ENCODE measurements at places on chromosomes 5 and 9. TPM values are rescaled to one million over a fixed set of nuclear protein-coding genes. Genes with fewer than 3 reads are reported as not detected.

DNA sequence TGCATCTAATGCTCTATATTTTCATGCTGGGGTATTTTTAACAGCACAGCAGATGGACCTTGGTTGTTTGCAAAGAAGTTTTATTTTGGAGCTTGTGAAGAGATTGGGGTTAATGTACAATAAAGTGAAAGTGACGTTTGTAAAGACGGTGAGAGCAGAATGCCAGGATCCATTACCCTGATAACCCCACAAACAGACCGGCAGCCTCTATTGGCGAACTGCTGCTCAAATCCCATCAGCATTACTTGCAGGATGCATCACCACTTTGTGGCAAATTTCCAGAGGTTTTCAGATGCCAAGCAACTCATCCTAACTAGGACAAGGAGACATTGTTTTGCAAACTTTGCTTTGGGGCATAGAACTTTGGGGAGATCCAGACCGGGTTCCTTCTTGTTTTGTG, 383.3 kb upstream of the ZNF462 start:
- no peaks in the 10 kb centered on the region for H3K4me1 ChIP-seq
- H3K4me3 ChIP-seq, result no peak overlapping the region
- no peaks in the 10 kb centered on the region for H3K27me3 ChIP-seq
- DNase-seq, result no peak

- DNase-seq, result no peak
- H3K4me1 ChIP-seq, result peaks cover 22% of the 10 kb centered on the region
- no peak overlapping the region for H3K27ac ChIP-seq
- H3K36me3 ChIP-seq, result no peaks in the 10 kb centered on the region
- no peaks in the 10 kb centered on the region for H3K27me3 ChIP-seq
- no peak overlapping the region for H3K4me3 ChIP-seq
These were observed 64.8 kb downstream of the ZCCHC7 start for GRCh38 chr9:37184905-37185867.

- no peak overlapping the region for H3K27ac ChIP-seq
- no peak overlapping the region for H3K4me3 ChIP-seq
- DNase-seq, result no peak
- peaks cover 16% of the 10 kb centered on the region for H3K4me1 ChIP-seq
- H3K27me3 ChIP-seq, result 0 out of 2 replicates have a peak, but pooled peaks cover 3% of the 10 kb centered on the region
- H3K36me3 ChIP-seq, result no peaks in the 10 kb centered on the region
These were observed 84.6 kb upstream of the FSTL4 start for GRCh38 chr5:133696782-133697507.

DNA sequence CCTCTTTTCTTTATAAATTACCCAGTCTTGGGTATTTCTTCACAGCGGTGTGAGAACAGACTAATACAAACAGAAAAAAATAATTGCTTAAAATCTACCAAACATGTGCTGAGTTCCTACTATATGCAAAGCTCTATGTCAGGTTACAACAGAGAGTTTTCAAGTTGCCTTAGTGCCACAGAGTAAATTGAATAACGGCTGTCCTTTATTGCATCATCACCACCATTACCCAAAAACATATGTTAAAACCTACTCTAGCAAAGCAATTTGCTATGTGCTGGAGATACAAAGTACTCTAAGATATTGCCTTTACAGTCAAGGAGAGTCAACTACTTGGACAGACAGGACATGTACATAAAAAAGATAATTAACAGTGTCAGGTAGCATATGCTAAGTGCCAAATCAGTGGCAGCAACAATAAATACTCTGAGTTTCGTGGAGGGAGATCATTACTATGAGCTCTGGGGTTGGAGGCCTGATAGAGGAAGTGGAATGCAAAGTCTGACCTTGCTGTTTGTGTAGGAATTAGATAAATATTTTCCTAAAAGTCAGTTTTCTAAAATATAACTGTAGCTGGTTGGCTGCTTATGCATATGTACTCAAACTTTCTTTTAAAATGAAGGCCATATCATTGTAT, 1058.7 kb upstream of the WWC1 start:
- no peak overlapping the region for H3K27ac ChIP-seq
- H3K4me1 ChIP-seq, result no peaks in the 10 kb centered on the region
- no peak for DNase-seq

- H3K27me3 ChIP-seq, result no peaks in the 10 kb centered on the region
- no peak for DNase-seq
- no peak overlapping the region for H3K4me3 ChIP-seq
These were observed 249.1 kb downstream of the CEMIP2 start for GRCh38 chr9:71519098-71519696.

DNA sequence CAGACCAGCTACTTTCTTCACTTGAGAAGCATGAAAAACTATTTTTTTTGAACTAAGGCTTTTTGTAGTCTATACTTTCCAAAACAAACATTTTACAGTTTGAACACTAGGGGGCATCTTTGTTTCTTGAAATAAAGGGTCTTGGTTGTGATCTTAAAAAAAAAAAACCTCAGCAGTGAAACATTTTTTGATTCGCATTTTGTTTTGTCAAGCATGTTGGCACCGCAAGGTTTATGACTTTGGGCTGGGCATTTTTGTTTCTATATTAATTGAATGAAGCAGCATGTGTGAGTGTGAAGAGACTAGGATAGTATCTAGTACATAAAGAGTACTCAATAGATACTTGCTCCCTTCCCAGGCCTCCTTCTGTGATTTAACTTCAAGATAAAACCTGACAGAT, 31.6 kb upstream of the ACOT12 start:
- no peaks in the 10 kb centered on the region for H3K27me3 ChIP-seq
- H3K4me3 ChIP-seq, result no peak overlapping the region
- peaks cover 5% of the 10 kb centered on the region for H3K36me3 ChIP-seq
- H3K4me1 ChIP-seq, result no peaks in the 10 kb centered on the region
- no peak overlapping the region for H3K27ac ChIP-seq
- DNase-seq, result no peak

DNA sequence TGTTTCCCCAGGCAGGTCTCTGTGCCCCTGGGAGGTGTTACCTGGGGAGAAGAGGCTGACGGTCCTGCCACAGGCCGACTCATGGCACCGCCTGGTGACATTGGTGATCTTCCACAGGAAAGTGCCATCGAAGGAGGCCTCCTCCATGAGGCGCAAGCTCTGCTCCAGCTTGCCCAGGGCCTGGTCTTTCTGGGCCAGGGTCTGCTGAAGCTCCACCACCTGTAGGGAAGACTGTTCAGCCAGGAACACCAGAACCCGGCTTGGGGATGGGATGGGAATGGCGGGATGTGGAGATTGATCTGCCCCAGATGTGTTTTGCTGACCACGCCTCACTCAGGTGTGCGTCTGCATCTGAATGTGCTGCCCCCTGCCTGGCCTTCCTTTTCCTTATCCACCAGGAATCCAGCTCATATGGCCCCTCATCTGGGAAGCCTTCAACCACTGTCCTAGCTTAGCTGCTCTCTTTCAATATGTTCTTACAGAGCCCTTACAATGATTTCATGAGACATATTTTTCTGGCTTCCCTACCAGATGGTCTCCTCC, 15.2 kb downstream of the TRAF1 start:
- DNase-seq, result no peak
- H3K4me1 ChIP-seq, result 0 out of 2 replicates have a peak, but pooled peaks cover 3% of the 10 kb centered on the region
- peaks cover 65% of the 10 kb centered on the region for H3K36me3 ChIP-seq
- no peak overlapping the region for H3K4me3 ChIP-seq
- H3K27me3 ChIP-seq, result no peaks in the 10 kb centered on the region

DNA sequence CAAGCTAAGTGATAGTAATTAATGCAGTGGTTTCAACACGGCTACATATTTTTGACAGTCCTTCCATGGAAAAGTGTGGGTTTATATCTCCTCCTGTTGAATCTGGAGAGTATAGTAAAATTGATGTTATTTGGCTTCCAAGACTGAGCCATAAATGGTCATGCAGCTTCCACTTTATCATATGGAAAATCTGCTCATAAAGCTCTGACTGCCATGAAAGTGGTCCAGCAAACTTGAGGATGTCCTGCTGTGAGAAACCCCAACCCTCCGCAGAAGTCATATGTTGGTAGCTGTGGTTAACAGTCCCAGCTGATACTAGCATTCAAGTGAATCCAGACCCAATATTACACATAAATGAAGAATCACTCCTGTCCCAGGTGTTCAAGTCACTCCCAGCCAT, 378.3 kb downstream of the KCTD16 start:
- H3K27ac ChIP-seq, result no peak overlapping the region
- no peaks in the 10 kb centered on the region for H3K27me3 ChIP-seq
- H3K4me3 ChIP-seq, result no peak overlapping the region
- DNase-seq, result no peak

DNA sequence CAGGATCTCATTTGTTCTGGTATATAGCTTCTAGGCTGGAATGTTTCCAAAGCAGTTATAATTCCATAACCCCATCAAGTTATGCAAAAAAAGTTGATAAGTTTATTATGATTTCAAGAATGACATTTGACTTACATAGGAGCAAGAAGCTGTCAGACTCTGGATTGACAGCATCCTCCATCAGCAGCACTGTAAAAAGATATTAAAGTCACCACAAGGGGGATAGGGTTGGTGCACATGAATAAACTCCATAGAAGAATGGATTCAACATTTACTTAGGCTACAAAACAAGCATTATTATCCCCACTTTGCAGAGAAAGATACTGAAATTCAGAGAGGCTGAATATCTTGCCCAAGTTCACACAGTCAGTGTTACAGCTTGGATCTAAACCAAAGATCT, 208.9 kb upstream of the SLC30A5 start:
- H3K27me3 ChIP-seq, result 0 out of 2 replicates have a peak, but pooled peaks cover 2% of the 10 kb centered on the region
- H3K36me3 ChIP-seq, result no peaks in the 10 kb centered on the region
- no peak overlapping the region for H3K27ac ChIP-seq

- peaks cover 2% of the 10 kb centered on the region for H3K27me3 ChIP-seq
- H3K4me1 ChIP-seq, result no peaks in the 10 kb centered on the region
- DNase-seq, result no peak
These were observed at the start of gene ACOT12 for GRCh38 chr5:81393783-81394718. ACOT12 (minus strand) TSS chr5:81394134; CDS start chr5:81394114, 20 bp downstream.

GRCh38 chr9:32423371-32423770, 38.9 kb downstream of the ACO1 start:
- no peak overlapping the region for H3K27ac ChIP-seq
- H3K27me3 ChIP-seq, result no peaks in the 10 kb centered on the region
- H3K4me3 ChIP-seq, result no peak overlapping the region

DNA sequence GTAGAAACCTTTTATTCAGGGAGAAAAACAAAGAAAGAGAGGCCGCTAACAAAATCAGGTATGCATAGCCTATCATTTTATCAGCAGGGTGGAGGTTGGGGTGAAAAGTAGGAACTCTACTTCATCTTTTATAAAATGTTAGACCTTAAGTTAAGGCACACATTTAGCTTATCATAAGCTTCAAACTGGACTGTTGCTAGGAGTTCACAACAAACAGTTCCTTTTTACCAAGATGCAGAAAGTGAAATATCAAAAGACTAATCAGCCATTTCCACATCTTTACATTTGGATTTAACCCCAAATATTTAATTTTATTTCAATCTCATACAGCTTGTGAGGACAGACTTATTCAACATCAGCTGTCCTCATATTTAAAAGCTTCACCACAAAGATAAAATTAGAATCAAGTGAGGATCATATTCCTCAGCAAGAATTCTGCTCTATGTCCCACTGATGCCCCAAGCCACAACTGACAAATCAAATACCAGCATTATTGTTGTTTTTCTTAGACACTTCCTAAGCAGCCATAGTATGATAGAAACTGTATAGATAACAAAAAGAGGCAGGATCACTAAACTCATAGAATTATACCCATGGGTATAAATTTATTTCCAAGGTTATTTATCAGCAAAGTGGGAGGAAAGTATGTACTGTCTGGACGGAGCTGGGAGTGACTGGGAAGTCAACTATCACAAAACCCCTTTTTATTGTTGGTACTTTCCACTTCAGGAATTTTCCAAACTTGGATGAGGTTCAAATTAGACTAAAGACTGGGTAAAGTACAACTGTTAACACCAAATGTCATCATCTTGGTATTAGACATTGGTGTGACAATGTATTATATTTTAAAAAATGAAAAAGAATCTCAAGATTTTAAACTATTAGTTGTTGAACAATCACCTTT, 29.9 kb upstream of the MYOT start:
- no peak overlapping the region for H3K27ac ChIP-seq
- no peaks in the 10 kb centered on the region for H3K27me3 ChIP-seq
- H3K4me1 ChIP-seq, result 0 out of 2 replicates have a peak, but pooled peaks cover 4% of the 10 kb centered on the region
- DNase-seq, result no peak

DNA sequence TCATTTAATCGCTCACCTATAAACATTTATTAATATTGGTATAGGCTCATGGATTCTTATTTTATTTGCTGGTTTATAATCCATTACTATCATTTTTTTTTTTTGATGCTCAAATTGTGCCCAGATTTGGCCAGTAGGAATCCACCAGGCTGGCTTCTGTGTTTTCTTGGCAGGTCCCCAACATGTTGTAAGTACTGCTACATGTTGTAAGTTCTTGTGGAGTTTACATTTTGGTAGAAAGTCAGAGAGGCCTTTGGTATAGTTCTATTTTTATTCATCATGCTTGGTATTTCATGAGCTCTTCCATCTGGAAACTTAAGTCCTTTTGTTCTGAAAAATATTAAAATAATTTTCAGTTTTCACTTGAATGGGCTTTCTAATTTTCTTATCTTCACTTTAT, 47.1 kb downstream of the MAT2B start:
- no peaks in the 10 kb centered on the region for H3K36me3 ChIP-seq
- no peak for DNase-seq
- no peaks in the 10 kb centered on the region for H3K4me1 ChIP-seq
- no peak overlapping the region for H3K4me3 ChIP-seq
- H3K27me3 ChIP-seq, result no peaks in the 10 kb centered on the region

DNA sequence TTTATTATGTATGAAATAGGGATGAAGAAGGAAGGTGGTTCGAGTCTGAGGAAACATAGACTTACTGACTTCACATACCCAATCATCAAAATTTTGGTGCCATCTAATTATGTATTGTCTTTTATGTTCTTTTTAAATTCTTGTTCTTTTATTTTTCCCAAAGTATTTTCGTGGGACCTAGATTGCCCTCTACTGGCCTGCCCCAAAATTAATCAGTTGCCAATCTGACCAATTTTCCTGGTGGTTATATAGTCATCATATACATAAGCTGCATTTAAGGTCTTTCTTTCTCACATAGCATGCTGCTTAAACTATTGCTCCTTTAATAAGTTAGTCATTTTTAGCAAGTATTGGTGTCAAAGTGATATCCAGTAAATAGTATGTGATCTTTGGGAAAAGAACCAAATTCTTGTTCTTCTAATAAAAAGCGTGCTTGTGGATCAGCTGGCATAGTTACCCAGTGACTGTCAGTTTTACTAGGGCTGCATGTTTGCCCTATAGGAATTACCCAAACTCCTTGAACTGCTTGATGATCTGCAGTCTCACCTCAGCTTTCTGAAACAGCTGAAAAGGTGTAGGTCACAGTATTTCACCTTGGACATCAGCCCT, 223.5 kb downstream of the SH3GL2 start:
- H3K4me1 ChIP-seq, result no peaks in the 10 kb centered on the region
- no peak for DNase-seq
- H3K27ac ChIP-seq, result no peak overlapping the region
- no peaks in the 10 kb centered on the region for H3K36me3 ChIP-seq
- H3K4me3 ChIP-seq, result no peak overlapping the region

Gene PCDHB11
- polyA plus RNA-seq, result not detected

Gene DPM2
- 77.9 TPM for polyA plus RNA-seq

Gene PAEP
- not detected for polyA plus RNA-seq

Gene PSMD5
- 35.4 TPM for polyA plus RNA-seq

Gene KIF12
- not detected for polyA plus RNA-seq

Measured in GM12878 (cell line).